Esophagus squamous epithelium (tissue), 5 donors: ENCODE measurements at places on chromosomes 7 and 10.
A peak's percentile ranks its signal among the peaks of the same experiment; 100 is the strongest.

- DNase-seq = peak; percentile 18
Observed at GRCh38 chr7:143008007-143008901, 18.7 kb downstream of the OR9A2 start.

GRCh38 chr10:47058032-47058702 lies 146.9 kb downstream of the PTPN20 start:
- DNase-seq = no peak

DNA sequence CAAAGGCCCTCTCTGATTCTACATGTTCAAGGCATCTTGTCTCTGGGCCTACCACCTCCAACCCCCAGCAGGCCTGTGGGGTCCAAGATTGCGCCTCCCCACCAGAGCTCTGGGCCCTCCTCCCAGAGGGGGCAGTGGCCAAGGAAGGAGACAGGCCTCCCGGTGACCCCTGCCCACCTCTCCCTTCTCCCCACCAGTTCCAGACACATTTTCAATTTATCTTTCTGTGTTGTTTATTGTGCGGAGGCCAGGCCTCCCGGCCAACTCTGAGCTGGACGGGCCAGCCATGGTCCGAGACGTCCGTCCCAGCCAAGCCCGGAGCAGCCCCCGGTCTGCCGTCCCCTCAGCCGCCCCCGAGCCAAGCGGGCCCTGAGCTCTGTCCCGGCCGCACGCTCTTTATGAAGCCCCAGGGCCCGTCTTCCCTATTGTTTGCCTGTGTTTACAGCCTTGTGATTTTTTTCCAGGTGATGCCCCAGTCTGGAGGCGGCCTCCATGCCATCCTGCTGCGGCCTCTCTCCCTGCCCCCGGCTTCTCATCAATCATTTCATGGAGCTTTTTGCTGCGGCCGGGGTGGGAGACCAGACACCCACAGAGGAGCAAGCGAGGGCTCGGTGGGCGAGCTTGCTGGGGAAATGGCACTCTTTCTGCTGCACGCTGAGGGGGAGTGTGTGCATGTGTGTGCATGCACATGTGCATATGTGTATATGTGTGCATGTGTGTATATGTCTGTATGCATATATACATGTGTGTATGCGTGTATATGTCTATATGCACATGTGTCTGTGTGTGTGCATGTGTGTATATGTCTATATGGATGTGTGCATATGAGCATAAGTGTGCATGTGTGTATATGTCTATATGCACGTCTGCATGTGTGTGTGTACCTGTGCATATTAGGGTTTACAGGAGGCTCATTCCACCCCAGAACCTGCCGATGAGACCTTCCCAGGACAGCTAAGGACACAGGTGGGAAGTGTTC lies 52.7 kb upstream of the ELN start:
- DNase-seq = no peak

DNA sequence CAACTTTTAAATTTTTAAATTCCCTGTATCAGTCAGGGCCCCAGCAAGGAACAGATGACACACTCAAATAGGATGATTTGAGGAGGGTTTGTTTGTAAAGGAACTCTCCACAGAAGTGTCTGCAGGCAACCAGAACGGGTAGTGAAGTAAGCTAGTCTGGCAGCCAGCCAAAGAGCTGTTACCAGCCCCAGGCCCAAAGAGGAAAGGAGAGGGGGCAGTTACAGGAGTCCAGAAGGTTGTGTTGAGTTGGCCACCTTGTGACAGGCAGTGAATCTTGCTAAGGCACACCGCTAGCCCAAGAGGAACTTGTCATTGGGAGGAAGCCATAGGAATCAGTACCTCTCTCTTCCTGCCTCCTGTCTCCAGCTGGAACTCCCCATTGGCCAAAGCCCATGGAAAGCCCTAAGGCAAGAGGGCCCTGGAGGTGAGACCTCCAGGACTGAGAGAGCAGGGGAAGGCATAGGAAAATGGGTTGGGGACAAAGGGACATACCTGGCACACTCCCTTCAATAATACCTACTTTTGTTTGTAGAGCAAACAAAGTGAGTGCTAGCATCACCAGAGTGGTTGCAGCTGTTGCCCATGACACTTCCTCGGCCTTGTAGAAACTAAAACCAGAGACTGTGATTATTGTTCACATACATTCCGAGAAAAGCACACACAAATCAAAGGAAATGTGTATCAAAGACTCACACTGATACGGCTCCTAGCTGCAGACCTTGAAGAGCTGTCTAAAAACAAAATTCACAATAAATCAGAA lies 25.4 kb upstream of the GATAD1 start:
- DNase-seq = no peak

DNA sequence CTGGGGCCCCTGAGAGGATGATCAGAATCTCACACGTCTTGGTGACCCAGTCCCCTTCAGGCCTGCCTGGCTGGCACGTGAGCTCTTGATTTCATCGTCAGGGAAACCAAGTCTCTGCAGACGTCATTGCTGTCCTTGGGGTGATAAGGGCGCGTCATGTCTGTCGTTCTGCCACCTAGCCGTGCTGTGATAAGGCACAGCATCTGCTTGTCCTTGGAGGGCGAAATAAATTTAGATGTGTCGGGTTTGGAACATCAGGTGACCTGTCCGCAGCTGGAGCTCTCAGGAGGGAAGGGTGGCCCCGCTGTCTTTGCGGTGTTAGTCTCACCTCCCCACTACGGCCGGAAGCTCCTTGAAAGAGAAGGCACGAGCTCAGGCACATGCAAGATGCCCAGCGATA lies 129.2 kb downstream of the GRK5 start:
- DNase-seq = no peak

GRCh38 chr10:32943854-32944661 lies 14.0 kb downstream of the ITGB1 start:
- no peak for DNase-seq

- DNase-seq = no peak
Observed at GRCh38 chr7:34158368-34159153, 253.2 kb downstream of the BMPER start.

GRCh38 chr7:37957221-37957970 lies 37.0 kb downstream of the EPDR1 start:
- no peak for DNase-seq

DNA sequence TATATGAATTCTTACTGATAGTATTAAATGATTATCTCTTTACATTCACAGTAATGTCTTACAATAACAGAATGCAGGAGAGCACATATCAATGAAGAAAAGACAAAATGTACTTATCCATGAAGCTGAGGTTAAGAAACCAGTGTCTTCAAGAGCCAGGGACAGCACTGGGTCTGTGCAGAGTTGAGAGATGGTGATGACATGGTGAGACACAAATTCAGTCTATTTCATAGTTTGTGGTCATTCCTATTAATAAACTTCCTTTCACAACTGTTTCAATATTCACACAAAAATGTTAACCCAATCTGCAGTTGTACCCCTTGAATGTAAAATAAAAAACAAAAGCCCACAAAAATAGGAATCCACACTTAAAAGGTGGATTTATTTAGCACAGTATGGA lies 5.3 kb upstream of the MAGI2 start:
- DNase-seq = no peak

- DNase-seq = no peak
Observed at GRCh38 chr10:131311661-131312477, at the start of gene TCERG1L. TSS of gene TCERG1L (minus strand) at chr10:131311721. CDS start at chr10:131311635, 86 bp downstream.

GRCh38 chr10:87706731-87707130 lies 47.1 kb downstream of the PAPSS2 start:
- no peak for DNase-seq

- DNase-seq = no peak
Observed at GRCh38 chr7:100122568-100122967, 3.1 kb downstream of the CNPY4 start.

- no peak for DNase-seq
Observed at GRCh38 chr7:142587578-142588191, 161.6 kb upstream of the PRSS1 start.

DNA sequence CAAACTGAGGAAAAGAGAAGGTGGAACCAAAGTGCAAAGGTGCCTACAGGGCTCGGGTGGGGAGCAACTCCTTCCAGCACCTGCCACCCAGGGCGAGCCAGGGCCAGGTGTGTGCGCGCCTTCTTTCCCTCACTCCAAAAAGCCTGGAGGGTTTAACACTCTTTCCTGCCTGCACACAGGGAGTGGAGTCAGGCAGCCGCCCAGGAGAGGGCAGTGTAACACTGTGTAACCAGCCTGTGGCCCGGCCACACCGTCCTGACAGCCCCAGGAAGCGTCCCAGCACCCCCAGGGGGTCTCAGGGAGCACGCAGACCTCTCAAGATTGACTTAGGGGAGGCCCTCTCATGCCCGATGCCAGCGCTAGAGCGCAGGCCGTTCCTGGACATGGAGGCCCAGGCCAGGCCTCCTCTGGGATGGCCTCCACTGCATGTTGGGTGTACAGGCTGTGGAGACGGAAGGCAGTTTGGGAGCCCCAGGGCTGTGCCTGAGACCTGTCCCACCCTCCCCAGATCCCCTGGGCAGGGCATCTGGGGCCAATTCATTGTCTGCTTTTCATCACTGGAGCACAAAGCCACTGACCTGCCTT lies 13.4 kb downstream of the BRI3 start:
- no peak for DNase-seq

DNA sequence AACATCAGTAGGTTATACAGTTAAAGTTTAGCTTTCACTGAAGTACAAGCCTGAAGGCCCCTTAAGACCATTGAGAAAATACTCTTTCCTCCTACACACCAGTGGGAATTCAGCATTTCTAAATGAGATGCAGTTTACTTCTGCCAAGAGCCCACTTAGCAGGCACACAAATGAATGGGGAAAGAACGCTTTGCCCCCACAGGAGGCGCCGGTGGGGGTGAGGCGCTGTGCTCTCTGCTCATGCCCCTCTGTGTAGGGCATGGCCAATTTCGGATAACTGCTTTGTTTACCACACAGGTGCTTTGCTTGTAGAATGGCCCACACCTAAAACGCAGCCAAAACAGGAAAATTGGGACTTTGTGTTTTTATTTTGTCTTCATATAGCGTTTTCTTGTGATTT lies 15.9 kb upstream of the LAT2 start:
- DNase-seq = no peak

GRCh38 chr7:54833001-54833467 lies 74.0 kb upstream of the SEC61G start:
- no peak for DNase-seq

DNA sequence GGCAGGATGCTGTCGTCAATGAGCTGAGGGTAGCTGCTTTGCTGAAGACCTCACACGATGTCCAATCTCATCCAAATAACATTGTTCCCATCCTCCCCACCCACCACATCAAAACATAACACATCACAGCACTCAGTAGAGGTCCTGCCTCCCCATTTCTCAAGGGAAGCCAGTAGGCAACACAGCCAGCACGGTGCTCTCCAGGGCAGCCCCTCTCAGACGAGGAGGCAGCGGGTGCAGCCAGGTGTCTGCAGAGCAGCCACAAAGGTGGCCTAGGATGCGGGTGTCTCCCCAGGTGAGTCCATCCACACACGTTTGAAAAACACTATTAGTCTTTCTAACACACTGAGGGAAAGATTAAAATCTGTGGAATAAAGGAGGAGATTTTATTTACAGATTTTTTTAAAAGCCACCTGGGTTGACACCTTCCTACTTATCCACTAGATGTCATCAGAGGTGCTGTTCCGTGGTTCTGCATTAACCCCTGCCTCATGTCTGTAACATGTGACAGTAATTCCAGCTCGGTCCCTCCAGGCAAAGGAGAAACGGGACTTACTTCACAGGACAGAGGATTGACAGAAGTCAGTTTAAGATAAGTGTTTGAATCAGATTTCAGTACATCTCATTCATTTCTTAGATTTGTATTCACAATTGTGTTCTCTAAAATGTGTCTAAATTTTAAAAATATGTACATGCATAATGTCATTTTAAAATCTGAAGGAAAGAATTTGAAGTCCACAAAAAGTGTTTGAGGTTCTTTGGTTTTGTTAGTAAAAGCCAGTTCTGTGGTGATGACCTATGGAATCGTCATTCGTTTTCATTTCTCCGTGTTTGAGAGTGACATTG lies 68.0 kb downstream of the LANCL2 start:
- no peak for DNase-seq

DNA sequence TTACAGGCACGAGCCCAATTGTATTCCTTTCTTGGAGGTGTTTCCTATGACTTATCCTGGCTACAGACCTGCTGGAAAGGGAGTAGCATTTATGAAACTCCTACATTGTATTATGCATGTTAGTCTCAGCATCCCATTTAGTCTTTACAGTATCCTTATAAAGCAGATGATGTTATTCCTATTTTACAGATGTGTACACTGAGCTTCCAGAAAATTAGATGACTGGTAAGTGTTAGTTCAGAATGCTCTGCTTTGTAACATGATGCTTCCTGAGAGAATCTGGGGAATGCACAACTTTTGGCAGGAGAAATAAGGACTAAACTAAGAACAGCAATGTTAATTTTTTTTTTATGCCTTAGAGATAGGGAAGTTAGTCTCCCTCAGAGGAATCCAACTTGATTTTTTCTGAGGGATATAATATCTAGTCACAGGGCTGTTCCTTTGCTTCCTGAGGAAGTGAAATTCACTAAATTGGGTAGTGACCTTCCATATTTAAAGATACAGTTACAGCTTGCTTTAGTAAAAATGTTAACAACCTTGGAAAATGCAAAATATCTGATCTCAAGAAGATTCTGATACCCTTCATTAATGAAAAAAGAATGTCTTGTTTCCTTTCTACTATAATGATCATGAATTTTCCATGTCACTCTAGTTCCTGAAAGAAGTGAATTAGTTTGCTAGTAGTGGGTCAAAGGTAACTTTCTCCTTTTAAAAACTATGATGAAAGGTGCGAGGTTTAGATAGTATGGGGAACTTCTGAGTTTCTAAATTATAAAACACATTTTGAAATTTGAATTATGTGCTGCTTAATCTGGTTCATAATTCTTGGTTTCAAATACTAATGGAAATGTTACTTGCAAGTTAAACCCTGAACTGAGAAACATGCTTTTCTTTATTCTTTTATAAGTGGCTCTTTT lies 194.0 kb upstream of the PRPS1L1 start:
- no peak for DNase-seq

DNA sequence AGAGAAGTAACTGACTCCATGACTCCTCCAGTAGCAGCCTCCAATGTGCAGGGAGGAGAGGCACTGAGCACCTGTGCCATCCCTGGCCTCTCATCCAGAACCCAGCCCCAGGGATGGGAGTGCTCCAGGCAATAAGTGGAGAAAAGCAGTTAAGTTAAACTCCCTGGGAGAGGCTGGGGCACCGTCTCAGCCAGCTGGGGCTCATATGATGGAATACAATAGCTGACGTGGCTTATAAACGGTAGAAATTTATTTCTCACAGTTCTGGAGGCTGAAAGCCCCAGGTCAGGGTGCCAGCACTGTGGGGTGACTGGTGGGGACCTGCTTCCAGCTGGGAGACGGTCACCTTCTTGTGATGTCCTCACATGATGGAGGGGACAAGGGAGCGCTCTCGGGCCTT lies 94.7 kb downstream of the RAMP3 start:
- DNase-seq = no peak

- no peak for DNase-seq
Observed at GRCh38 chr7:66281678-66282590, 76.8 kb downstream of the TPST1 start.

- DNase-seq = no peak
Observed at GRCh38 chr10:79385392-79385795, 38.1 kb downstream of the PPIF start.
